Left lung (tissue), 14 donors: ENCODE measurements at places on chromosomes 6 and 20.

DNA sequence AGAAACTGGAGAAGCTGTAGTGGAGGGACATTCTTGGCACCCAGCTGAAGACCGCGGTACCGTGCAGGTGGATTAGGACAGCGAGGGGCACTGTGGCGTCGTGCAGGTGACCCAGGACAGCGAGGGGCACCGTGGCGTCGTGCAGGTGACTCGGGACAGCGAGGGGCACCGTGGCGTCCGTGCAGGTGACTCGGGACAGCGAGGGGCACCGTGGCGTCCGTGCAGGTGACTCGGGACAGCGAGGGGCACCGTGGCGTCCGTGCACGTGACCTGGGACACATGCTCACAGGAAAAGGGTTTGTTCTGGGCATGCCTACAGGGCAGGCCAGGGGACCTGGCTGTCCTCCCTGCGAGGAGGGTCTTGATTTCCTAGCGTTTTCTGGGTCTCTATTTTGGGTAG, 29.2 kb upstream of the SMOC2 start:
- peaks cover 4% of the 10 kb centered on the region for H3K27me3 ChIP-seq
- H3K27ac ChIP-seq = no peak overlapping the region
- no peaks in the 10 kb centered on the region for H3K4me1 ChIP-seq
- H3K4me3 ChIP-seq = no peak overlapping the region
- DNase-seq = no peak

GRCh38 chr6:149884215-149884614, 13.7 kb downstream of the RAET1E start:
- H3K4me3 ChIP-seq = no peak overlapping the region
- H3K27me3 ChIP-seq = no peaks in the 10 kb centered on the region
- H3K27ac ChIP-seq = no peak overlapping the region
- no peaks in the 10 kb centered on the region for H3K4me1 ChIP-seq
- peak; percentile 69 for DNase-seq
- no peaks in the 10 kb centered on the region for H3K36me3 ChIP-seq

- H3K36me3 ChIP-seq = no peaks in the 10 kb centered on the region
- H3K4me1 ChIP-seq = no peaks in the 10 kb centered on the region
- DNase-seq = no peak
- H3K27ac ChIP-seq = no peak overlapping the region
Observed at GRCh38 chr20:25514747-25515340, 70.5 kb downstream of the NINL start.

- H3K4me1 ChIP-seq = peaks cover 28% of the 10 kb centered on the region
- H3K36me3 ChIP-seq = no peaks in the 10 kb centered on the region
- DNase-seq = peak; percentile 70
Observed at GRCh38 chr20:3732327-3733118, at the start of gene HSPA12B. HSPA12B (plus strand) TSS chr20:3732685; CDS start chr20:3738675, 5,990 bp downstream.

DNA sequence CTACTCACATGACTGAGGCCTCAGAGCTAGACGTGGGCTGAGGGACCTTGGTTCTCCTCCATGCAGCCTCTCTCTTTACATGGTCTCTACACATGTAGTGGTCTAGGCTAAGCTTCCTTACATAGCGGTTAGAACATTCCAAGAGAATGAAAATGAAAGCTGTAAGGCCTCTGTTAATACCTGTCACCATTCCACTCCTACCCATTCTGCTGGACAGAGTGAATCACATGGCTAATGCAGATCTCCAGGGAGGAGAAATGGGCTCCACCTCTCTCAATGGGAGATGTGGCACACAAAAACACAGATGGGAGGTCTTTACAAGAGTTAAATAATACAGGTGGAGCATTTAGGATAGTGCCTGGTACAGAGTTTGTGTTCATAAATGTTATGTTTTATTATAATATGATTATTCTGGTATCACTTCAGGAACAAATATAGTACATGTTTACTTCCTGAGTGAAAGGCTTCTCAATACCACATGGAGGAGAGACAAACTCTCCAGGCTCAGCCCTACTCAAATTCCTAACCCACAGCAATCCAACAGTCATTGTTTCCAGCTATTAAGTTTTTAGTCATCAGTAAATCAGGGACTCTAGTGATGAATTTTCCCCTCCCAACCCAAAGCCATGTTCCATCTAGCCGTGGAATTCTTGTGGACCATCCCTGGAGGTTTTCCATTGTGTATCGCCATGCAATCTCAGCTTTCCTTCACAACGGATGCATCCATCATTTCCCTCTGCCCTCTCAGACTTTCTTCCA, 57.9 kb downstream of the ISM1 start:
- no peak for DNase-seq
- no peak overlapping the region for H3K27ac ChIP-seq
- no peaks in the 10 kb centered on the region for H3K36me3 ChIP-seq
- H3K27me3 ChIP-seq = no peaks in the 10 kb centered on the region
- no peak overlapping the region for H3K4me3 ChIP-seq
- H3K4me1 ChIP-seq = no peaks in the 10 kb centered on the region

- no peaks in the 10 kb centered on the region for H3K27me3 ChIP-seq
- DNase-seq = no peak
- H3K27ac ChIP-seq = no peak overlapping the region
- no peaks in the 10 kb centered on the region for H3K36me3 ChIP-seq
- H3K4me3 ChIP-seq = no peak overlapping the region
- H3K4me1 ChIP-seq = no peaks in the 10 kb centered on the region
Observed at GRCh38 chr20:34124469-34125249, 12.6 kb upstream of the EIF2S2 start.

- H3K36me3 ChIP-seq = no peaks in the 10 kb centered on the region
- no peak overlapping the region for H3K4me3 ChIP-seq
- H3K27me3 ChIP-seq = peaks cover 63% of the 10 kb centered on the region
- H3K4me1 ChIP-seq = peaks cover 39% of the 10 kb centered on the region
- H3K27ac ChIP-seq = no peak overlapping the region
Observed at GRCh38 chr6:3229566-3230178, 2.2 kb upstream of the TUBB2B start.

GRCh38 chr6:130975325-130975724, 87.7 kb downstream of the EPB41L2 start:
- H3K4me1 ChIP-seq = peaks cover 8% of the 10 kb centered on the region
- H3K4me3 ChIP-seq = no peak overlapping the region
- no peaks in the 10 kb centered on the region for H3K36me3 ChIP-seq
- no peaks in the 10 kb centered on the region for H3K27me3 ChIP-seq

- H3K4me3 ChIP-seq = no peak overlapping the region
- no peaks in the 10 kb centered on the region for H3K4me1 ChIP-seq
- no peak for DNase-seq
- no peaks in the 10 kb centered on the region for H3K27me3 ChIP-seq
Observed at GRCh38 chr6:3086282-3086946, 18.1 kb downstream of the RIPK1 start.

- DNase-seq = no peak
- H3K4me3 ChIP-seq = no peak overlapping the region
- peaks cover 16% of the 10 kb centered on the region for H3K4me1 ChIP-seq
- H3K27me3 ChIP-seq = peaks cover 31% of the 10 kb centered on the region
- no peaks in the 10 kb centered on the region for H3K36me3 ChIP-seq
Observed at GRCh38 chr6:27684264-27685211, 211.6 kb upstream of the ZNF184 start.

- H3K27ac ChIP-seq = peak overlapping the region; percentile 74
- no peak for DNase-seq
- H3K4me1 ChIP-seq = no peaks in the 10 kb centered on the region
- no peaks in the 10 kb centered on the region for H3K36me3 ChIP-seq
Observed at GRCh38 chr6:138555421-138555988, 56.2 kb upstream of the NHSL1 start.

DNA sequence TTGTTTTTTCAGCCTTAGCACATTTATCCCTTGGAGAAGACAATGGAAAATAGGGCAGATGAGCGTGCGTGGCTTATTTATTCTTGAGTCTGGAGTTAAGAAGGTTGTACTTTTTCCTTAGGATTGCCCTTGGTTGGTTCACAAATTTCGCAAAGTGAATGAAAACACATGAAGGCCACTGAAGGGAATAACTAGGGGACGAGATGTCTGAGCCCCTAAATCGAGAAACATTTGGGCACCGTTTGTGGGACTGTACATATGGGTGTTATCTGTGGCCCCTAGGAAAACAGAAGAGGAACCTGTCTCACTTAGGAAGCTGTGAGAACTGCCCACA, 19.4 kb upstream of the TRIM27 start:
- peak overlapping the region; percentile 47 for H3K4me3 ChIP-seq
- no peak overlapping the region for H3K27ac ChIP-seq
- H3K27me3 ChIP-seq = no peaks in the 10 kb centered on the region
- H3K4me1 ChIP-seq = peaks cover 40% of the 10 kb centered on the region
- H3K36me3 ChIP-seq = no peaks in the 10 kb centered on the region
- no peak for DNase-seq

DNA sequence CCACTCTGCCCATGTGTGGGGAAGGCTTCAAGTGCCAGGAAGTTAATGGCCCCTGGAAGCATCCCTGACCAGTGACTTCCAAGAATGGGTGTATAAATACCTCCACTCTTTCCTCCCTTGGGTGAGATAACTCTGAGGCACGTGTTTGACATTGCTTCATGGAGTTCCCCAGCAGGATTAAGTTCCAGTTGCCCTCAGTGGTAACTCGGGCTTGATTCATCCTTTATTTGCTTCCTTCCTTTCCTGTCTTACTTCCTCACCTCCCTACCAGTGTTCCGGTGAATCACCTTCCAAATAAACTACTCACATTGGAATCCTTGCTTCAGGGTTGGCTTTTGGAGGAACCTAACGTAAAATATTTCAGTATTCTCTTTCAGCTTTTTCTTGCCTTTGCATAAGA, 84.6 kb upstream of the JAG1 start:
- no peak for DNase-seq
- H3K4me1 ChIP-seq = no peaks in the 10 kb centered on the region
- no peaks in the 10 kb centered on the region for H3K27me3 ChIP-seq
- H3K4me3 ChIP-seq = no peak overlapping the region
- H3K27ac ChIP-seq = no peak overlapping the region
- H3K36me3 ChIP-seq = no peaks in the 10 kb centered on the region

DNA sequence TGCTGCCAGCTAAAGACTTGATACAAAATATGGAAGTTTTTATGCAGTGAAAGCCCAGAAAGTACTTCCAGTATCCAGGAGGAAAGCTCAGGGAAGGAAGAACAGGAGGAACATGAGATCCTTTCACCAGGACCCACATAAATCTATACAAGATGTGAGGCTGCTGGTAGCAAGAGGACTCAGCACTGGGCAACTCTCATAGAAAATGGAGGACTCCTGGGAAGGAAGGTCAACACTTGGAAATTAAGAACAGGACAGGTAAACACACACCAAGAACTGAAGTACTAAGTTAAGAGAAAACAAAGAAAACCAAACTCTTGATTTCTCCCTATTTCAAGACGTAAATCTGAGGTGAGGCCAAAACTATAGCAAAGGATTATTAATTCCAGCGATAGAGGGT, 220.5 kb upstream of the HSF2 start:
- H3K4me1 ChIP-seq = no peaks in the 10 kb centered on the region
- H3K27me3 ChIP-seq = no peaks in the 10 kb centered on the region
- no peak overlapping the region for H3K4me3 ChIP-seq
- no peak overlapping the region for H3K27ac ChIP-seq
- no peak for DNase-seq

DNA sequence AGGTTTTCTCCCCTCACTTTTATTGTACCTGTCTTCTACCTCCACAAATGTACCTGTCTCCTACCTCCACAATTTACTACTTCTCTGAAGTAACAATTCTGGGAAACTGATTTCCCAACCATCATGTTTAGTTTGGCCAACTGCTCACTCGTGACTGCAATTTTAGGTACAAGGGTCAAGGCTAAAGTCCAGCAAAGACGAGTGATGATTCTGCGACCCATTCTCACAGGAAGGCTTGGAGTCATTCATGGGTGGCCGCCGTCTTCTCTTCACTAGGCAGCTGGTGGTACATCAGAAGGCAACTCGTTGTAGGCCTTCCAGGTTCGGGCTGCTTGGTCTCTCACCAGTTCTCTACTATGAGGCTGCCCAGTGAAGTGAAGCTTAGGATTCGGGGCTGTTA, 483.8 kb upstream of the JARID2 start:
- H3K4me3 ChIP-seq = no peak overlapping the region
- no peak for DNase-seq
- no peaks in the 10 kb centered on the region for H3K4me1 ChIP-seq
- no peaks in the 10 kb centered on the region for H3K36me3 ChIP-seq
- H3K27me3 ChIP-seq = no peaks in the 10 kb centered on the region

DNA sequence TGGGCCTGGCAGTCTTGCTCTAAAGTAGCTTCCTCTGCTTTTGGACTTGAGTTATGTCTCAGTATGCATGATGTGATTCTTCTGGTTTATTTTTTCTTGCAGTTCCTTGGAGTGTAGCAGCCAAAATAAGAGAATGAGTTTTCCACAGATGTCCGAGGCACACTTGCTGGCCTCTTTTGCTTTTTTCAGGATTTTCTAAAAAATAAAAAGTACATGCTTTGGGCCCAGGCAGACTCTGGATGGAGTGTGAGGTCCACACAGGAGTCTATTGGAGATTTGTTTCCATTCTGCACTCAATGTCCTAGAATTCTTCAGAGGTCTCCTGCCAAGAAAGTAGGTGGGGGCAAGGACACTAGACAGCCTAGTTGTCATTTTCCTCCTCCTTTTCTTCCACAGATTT, 477.6 kb downstream of the EPM2A start:
- no peaks in the 10 kb centered on the region for H3K36me3 ChIP-seq
- no peak for DNase-seq
- no peaks in the 10 kb centered on the region for H3K27me3 ChIP-seq
- no peak overlapping the region for H3K4me3 ChIP-seq

GRCh38 chr6:101799531-101799930, 406.0 kb downstream of the GRIK2 start:
- no peak overlapping the region for H3K27ac ChIP-seq
- no peak for DNase-seq

DNA sequence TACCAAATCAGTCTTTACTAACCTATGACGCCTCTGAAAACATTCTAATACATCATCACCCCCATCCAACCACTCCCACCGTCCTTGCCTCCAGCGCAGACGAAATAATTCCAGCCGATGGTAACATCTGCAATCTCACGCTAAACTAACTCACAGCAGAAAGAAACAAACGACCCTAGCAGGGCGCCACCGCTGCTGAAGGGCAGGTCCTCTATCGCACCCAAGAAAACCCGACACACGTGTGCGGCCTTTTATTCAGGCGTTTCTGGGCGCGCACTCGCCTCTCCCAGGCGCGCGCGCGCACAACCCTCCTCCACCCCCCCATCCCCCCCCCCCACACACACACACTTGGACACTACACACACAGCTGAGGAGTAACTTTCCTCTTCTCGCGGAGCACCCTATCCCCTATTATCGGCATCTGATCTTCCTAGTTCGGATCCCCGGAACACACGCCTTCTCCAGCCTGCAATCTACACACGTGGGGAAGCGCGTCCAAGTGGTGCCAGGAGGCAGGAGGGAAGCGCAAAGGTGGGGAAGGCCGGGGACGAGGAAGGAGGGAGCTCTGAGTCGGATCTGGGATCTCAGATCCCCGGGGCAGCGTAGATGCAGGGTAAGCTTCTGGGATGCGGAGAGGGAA, 1.4 kb downstream of the GFOD1 start:
- H3K27me3 ChIP-seq = no peaks in the 10 kb centered on the region
- peak overlapping the region; percentile 87 for H3K27ac ChIP-seq
- H3K4me3 ChIP-seq = peak overlapping the region; percentile 90
- no peak for DNase-seq
- H3K4me1 ChIP-seq = peaks cover 3% of the 10 kb centered on the region
- no peaks in the 10 kb centered on the region for H3K36me3 ChIP-seq
